ENCODE measurements at places on chromosomes 12 and 14.

- DNase-seq, result peak; percentile 20
These were observed 11.7 kb downstream of the CSRNP2 start for GRCh38 chr12:51071663-51072062.

DNA sequence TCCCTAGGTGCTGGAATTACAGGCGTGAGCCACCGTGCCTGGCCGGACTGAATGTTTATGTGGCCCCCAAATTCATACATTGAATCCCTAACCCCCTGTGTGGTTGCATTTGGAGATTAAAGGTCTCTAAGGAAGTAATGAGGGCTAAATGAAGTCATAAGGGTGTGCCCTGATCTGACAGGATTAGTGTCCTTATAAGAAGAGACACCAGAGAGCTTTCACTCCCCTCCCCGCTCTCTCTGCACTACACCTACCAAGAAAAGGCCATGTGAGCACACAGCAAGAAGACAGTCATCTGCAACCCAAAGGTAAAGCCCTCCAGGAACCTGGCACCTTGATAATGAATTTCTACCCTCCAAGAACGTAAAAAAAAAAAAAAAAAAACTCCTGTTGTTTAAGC is 212.1 kb upstream of the CAND1 start:
- DNase-seq, result no peak

GRCh38 chr12:68833508-68833907 is 25.5 kb downstream of the MDM2 start:
- DNase-seq, result no peak

GRCh38 chr12:113475451-113476175 is 3.9 kb upstream of the LHX5 start:
- DNase-seq, result no peak

DNA sequence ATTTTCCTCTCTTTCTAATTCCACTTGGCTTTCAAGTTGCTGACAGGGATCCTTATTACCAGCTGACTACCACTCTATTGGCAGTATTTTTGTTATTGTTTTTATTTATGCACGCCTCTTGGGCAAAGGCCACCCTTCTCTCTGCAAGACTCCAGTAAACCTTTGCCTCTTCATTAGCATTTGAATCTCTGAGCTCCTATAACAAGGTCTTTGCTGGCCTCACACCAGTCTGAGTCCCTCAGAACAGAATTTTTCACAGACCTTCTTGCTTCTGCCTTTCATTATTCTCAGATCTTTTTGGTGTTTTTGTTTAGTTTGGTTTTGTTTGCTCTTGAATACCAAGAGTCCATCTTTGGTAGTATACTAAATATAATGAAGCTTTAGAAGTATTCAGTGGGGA is 145.9 kb downstream of the PDZRN4 start:
- DNase-seq, result no peak

DNA sequence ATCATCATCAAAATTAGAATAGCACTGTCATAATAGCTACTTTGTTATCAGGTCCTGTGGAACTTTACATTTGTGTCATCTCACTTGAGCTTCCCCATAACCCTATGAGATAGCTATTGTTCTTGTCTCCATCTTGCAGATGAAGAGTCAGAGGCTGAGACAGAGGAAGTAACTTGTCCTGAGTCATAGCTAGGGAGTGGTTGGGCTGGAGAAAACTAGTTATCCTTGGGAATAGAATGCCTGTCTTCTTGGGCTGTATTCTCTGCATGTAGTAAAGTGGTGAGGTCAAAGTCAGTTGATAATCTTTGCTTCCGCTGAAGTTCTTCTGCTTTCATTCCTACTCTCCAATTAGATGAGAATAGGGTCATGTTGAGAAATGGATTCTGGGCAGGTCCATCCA is 117.0 kb downstream of the SMOC1 start:
- DNase-seq, result peak; percentile 3

Measured in DMS53 (cell line).